PC-3 (cell line): ENCODE measurements at places on chromosomes 4 and X. TPM values are rescaled to one million over a fixed set of nuclear protein-coding genes. Genes with fewer than 3 reads are reported as not detected.

DNA sequence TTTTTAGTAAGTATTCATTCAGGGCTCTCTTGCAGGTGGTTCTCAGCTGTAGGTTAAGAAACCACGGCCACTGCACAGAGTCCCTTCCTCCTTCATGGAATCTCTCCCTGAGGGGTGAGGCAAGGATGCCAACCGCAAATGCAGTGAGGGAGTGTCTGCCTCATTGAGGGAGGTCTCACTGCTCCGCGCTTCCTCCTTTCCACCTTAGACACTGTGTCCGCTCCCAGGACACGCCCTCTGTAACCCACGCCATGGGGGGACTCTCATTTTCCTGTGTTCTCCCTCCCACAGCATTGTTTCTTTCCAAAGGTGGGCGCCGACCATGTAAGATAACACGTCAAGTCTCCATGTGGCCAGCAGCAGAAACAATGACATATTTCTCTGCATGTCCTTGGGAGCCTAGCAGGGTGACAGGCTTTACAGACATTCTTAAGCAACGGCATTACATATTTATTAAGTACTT, 63.2 kb downstream of the SEPSECS start:
- H3K36me3 ChIP-seq = no peaks in the 10 kb centered on the region
- no peaks in the 10 kb centered on the region for H3K27me3 ChIP-seq
- H3K4me3 ChIP-seq = no peak overlapping the region
- H3K27ac ChIP-seq = no peak overlapping the region
- DNase-seq = no peak

- H3K27ac ChIP-seq = no peak overlapping the region
- no peak for DNase-seq
- no peak overlapping the region for H3K4me3 ChIP-seq
- H3K4me1 ChIP-seq = no peaks in the 10 kb centered on the region
- no peaks in the 10 kb centered on the region for H3K27me3 ChIP-seq
- no peaks in the 10 kb centered on the region for H3K36me3 ChIP-seq
Observed at GRCh38 chrX:150610043-150610442, 41.6 kb downstream of the MTM1 start.

Gene FATE1
- total RNA-seq = not detected in 2 replicates

DNA sequence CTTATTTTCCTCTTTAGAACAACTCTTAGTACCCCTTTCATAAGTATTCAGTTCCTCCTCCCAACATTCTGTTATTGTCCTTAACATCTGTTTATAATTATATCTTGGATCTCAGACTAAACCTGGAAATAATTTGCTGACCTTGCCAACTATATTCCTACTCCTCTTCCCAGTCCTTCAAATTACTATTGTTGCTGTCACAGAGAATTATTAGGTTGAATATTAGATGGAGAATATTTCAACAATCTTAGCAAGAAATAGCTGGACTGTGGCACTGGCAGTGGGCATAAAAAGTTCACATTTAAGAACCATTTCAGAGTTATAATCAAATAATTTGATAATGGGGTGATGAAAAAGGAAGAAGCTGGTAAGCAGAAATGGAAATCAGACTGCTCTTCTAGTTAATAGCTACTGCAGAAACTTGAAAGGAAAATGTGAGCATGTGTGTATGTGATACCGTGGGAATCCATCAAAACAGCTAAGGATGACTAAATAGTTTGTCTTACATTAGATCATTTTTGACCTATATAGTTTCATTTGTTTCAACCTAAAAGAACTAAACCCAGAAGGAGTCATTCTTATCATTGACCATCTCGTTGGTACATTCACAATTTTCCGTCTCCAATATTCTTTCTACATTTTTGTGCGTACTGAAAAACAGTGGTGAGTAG, 43.3 kb upstream of the PRDM8 start:
- no peaks in the 10 kb centered on the region for H3K27me3 ChIP-seq
- no peak overlapping the region for H3K4me3 ChIP-seq
- peaks cover 13% of the 10 kb centered on the region for H3K4me1 ChIP-seq
- peak overlapping the region; percentile 58 for H3K27ac ChIP-seq

- no peak overlapping the region for H3K27ac ChIP-seq
- no peak overlapping the region for H3K4me3 ChIP-seq
- H3K4me1 ChIP-seq = no peaks in the 10 kb centered on the region
- no peaks in the 10 kb centered on the region for H3K36me3 ChIP-seq
- DNase-seq = no peak
Observed at GRCh38 chrX:150408561-150408960, 45.4 kb downstream of the MAMLD1 start.

Gene RAB9B
- total RNA-seq = 1.2 and 1.5 TPM in 2 replicates

DNA sequence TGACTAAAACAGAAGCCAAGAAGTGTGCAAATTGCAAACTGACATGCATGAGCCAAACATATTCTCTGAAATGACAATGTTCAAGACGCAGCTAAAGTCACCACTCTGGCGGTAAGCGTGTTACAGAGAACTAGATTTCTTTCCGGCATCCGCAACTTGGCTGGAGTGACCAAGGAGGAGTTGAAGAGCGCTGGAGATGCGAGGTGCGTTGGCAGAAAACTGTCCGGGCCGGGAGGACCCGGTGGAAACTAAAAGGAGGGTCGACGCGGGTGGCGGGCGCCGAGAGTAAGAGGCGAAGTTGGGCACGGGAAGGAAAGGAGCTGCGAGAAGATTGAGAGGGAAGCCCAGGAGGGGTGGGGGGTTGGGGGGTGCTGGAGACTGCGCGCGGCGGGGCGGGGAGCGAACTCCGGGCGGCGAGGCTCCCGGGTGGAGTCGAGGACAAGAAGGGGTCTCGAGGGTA, 807 bp downstream of the SEL1L3 start:
- peak overlapping the region; percentile 35 for H3K27ac ChIP-seq
- H3K36me3 ChIP-seq = no peaks in the 10 kb centered on the region
- DNase-seq = peak; percentile 49
- no peaks in the 10 kb centered on the region for H3K27me3 ChIP-seq
- H3K4me1 ChIP-seq = peaks cover 21% of the 10 kb centered on the region
- H3K4me3 ChIP-seq = peak overlapping the region; percentile 87

DNA sequence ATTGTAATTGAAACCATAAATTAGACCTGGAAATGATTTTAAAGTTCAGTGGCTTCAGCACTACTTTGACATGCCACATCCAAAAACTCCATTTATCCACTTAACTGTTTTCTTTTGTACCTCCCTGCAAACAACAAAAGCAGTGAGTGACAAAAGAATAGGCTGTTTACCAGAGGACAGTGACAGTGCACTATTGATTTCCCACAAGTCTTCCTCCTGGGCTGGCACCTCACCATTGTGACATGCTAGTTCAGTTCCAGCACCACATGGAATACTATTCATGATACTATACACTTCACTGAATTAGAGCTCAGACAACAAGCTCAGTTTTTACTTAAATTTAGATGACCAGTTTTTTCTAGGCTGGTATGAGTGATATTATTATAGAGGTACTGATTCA, 29.3 kb downstream of the MOSPD2 start:
- H3K27ac ChIP-seq = no peak overlapping the region
- H3K27me3 ChIP-seq = no peaks in the 10 kb centered on the region
- no peak overlapping the region for H3K4me3 ChIP-seq
- H3K4me1 ChIP-seq = peaks cover 15% of the 10 kb centered on the region

GRCh38 chrX:64229154-64229553, 1.3 kb downstream of the ASB12 start:
- no peaks in the 10 kb centered on the region for H3K27me3 ChIP-seq
- no peak overlapping the region for H3K27ac ChIP-seq
- H3K36me3 ChIP-seq = no peaks in the 10 kb centered on the region
- no peaks in the 10 kb centered on the region for H3K4me1 ChIP-seq
- DNase-seq = no peak
- H3K4me3 ChIP-seq = no peak overlapping the region

DNA sequence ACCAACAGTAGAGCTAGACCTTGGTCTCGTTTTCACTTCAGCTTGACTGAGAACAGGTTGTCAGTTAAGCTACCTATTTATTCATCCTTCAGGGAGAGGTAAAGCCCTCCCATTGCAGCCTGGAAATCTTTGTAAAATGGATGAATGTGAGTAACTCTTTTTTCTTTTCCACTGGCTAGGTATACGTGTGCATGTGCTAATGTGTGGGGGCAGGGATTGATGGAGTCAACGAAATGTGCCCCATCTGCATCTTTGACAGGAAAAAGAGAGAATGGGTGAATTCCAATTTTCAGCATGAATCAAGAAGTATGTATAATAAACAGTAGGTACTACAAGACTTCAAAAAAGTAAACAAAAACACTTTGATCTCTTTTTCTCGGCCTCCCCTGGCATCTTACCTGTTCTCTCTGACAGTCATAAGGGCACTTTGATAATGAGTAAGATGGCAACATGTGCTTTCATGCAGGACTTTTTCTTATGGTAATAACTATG, at the start of gene IL21:
Gene IL21 (minus strand): TSS at position 51 of the 492 bp plus-strand sequence. CDS start 55 bp downstream, outside the sequence.
- no peak for DNase-seq
- H3K27me3 ChIP-seq = no peaks in the 10 kb centered on the region
- H3K4me3 ChIP-seq = no peak within 1 kb of the TSS
- H3K36me3 ChIP-seq = no peaks in the 10 kb centered on the region

- peak; percentile 66 for DNase-seq
- no peak overlapping the region for H3K4me3 ChIP-seq
- H3K27me3 ChIP-seq = no peaks in the 10 kb centered on the region
- no peaks in the 10 kb centered on the region for H3K36me3 ChIP-seq
Observed at GRCh38 chrX:13933352-13933751, 96.3 kb downstream of the GEMIN8 start.

DNA sequence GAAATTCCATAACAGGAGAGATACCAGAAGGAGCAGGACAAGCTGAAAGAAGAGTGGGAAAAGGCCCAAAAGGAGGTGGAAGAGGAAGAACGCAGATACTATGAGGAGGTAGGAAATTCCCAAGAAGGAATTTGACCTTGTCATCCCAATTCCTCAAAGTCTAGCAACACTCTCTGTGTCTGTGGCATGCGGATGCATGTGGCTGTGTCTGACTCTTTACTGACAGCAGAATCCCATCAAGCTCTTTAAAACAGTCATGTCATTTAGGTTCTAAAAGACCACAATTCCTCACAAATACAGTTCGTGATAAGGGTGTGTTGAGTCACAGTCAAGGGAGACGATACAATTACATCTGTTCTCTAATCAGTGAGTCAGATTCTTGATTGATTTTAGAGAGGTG, 68.5 kb downstream of the PHOX2B start:
- H3K27ac ChIP-seq = no peak overlapping the region
- no peaks in the 10 kb centered on the region for H3K36me3 ChIP-seq
- H3K4me3 ChIP-seq = no peak overlapping the region
- no peak for DNase-seq
- no peaks in the 10 kb centered on the region for H3K4me1 ChIP-seq

Gene ETDB
- total RNA-seq = not detected in 2 replicates

DNA sequence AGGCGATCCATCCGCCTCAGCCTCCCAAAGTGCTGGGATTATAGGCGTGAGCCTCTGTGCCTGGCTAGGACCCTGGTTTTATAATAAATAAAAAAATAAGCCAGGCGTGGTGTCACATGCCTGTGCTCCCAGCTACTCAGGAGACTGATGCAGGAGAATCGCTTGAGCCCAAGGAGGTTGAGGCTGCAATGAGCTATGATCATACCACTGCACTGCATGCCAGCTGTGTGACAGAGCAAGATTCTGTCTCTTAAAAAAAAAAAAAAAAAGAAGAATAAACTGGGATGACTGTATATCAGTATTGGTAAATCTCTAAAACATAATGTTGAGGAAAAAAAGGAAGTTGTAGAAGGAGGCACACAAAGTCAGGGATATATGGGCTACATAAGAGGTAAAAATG, 45.7 kb upstream of the SLC34A2 start:
- DNase-seq = no peak
- no peaks in the 10 kb centered on the region for H3K27me3 ChIP-seq
- no peak overlapping the region for H3K4me3 ChIP-seq
- H3K36me3 ChIP-seq = no peaks in the 10 kb centered on the region

Gene OTUD6A
- total RNA-seq = not detected in 2 replicates

- peak; percentile 21 for DNase-seq
- H3K27ac ChIP-seq = no peak overlapping the region
- H3K36me3 ChIP-seq = no peaks in the 10 kb centered on the region
- H3K4me3 ChIP-seq = no peak overlapping the region
- H3K27me3 ChIP-seq = no peaks in the 10 kb centered on the region
- H3K4me1 ChIP-seq = 0 out of 2 replicates have a peak, but pooled peaks cover 6% of the 10 kb centered on the region
Observed at GRCh38 chr4:102246416-102246815, 98.9 kb downstream of the SLC39A8 start.

DNA sequence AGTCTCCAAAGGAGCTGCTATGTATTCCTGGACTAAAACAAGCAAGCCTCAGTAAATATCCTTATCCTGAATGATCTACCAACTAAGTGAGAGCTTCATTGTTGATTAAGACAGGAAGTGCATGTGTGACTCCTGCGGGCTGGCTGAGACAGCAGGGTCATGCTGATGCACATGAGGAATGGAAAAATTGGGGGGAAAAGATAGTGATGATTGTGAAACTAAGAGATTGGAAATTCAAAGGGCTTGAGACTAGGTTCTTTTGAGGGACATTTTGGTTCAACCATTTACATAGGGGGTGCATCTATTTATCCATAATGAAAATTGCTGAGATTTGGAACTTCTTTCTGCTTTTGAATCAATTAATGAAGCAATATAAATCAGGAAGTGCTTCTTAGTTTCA, 61.1 kb upstream of the C1QTNF7 start:
- no peaks in the 10 kb centered on the region for H3K36me3 ChIP-seq
- DNase-seq = no peak
- H3K27ac ChIP-seq = no peak overlapping the region
- H3K27me3 ChIP-seq = peaks cover 2% of the 10 kb centered on the region; the same call in 1 of the 2 replicates

Gene SLC25A43
- 25.8 and 30.9 TPM in 2 replicates for total RNA-seq

DNA sequence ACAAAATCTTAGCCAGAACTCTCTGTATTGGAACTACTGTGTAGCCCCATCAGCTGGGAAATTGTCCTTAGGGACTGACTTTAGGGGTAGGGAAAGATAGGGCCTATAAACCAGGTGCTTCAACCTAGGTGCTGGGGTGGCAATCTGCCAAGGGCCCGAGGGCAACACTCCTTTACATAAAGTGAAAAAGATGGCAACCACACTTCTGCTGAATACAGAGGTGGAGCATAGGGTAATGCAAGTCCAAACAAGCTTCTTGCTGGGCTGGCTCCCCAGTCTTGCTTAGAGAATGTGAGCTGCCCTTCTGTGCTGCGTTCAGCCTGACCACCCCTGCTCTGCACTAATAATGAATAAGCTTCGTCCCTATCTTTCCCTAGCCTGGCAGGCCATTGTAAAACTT, 9.8 kb downstream of the ZBTB33 start:
- no peak overlapping the region for H3K27ac ChIP-seq
- no peak overlapping the region for H3K4me3 ChIP-seq
- DNase-seq = no peak
- H3K4me1 ChIP-seq = no peaks in the 10 kb centered on the region

GRCh38 chr4:165207016-165207430, 338 bp upstream of the KLHL2 start:
- peak; percentile 16 for DNase-seq
- peak overlapping the region; percentile 83 for H3K4me3 ChIP-seq
- no peak overlapping the region for H3K27ac ChIP-seq
- H3K4me1 ChIP-seq = peaks cover 61% of the 10 kb centered on the region

DNA sequence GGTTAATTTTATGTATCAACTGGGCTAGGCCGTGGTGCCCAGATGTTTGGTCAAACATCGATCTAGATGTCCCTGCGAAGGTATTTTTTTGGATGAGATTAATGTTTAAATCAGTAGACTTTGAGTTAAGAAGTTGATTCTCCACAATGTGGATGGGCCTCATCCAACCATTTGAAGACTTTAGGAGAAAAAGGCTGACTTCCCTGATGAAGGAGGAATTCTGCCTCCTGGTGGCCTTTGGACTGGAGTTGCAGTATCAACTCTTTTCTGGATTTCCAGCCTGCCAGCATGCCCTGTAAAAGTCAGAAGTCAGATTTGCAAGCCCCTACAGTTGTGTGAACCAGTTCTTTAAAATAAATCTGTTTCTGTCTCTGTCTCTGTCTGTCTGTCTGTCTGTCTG, 91.4 kb downstream of the STK32B start:
- no peak overlapping the region for H3K27ac ChIP-seq
- H3K4me1 ChIP-seq = no peaks in the 10 kb centered on the region
- H3K36me3 ChIP-seq = no peaks in the 10 kb centered on the region
- H3K4me3 ChIP-seq = no peak overlapping the region
- H3K27me3 ChIP-seq = peaks cover 11% of the 10 kb centered on the region; the same call in 1 of the 2 replicates

Gene SMIM43
- not detected in 2 replicates for total RNA-seq
